ENCODE measurements at places on chromosomes 2 and 18.
A peak's percentile ranks its signal among the peaks of the same experiment; 100 is the strongest.

DNA sequence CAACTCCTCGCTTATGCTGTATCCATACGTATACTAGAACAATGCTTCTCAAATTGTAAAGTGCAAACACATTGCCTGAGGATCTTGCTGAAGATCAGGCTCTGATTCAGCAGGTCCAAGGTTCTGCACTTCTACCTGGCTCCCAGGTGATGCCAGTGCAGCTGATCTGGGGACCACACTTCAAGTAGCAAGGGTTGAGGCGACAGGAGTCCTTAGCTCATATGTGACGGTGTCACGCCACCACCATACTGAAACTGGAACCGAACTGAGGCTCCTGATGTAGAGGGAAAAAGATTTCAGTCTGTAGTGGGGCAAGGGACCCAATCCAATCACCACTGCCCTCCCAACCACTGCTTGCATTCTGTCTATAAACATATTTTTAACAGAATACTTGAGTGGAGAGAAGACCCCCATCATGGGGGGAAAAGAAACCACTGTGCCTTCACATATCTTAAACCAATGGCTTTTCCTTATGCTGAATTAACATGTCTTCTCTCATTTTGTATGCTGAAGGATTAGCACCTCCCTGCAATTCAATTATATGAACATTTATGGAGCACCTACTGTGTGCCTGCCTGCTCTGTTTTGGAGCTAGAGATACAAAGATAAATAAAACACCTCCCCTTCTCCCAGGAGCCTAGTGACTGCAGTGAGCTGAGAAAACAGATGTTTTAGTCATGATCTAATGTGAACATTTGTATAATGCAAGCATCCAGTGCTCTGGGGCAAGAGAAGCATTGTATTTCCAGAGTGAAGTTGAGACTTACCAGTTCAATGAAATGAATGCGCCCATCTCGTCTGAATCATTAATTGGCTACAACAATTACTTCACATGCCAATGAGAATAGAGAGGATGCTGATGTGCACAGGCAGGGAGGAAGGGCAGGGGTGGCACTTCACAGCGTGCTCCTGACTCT lies 6.6 kb upstream of the ASAP2 start:
- DNase-seq: no peak

DNA sequence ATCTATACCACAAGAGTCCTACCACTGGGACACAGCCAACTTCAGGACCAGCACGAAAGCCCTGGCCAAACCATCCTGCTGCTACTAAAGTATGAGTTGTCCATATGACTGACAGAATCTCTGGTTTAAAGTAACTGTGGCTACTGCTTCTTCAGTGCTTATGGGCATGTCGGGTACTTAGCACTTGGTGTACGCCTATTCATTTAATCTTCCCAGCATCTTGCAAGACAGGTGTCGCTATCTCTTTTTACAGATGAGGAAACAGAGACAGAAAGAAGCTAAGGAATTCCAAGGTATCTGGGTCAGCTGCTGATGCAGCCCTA lies 203.4 kb upstream of the ID2 start:
- DNase-seq: no peak

GRCh38 chr2:240930096-240930630 lies 24.0 kb downstream of the CROCC2 start:
- peak; percentile 42 for DNase-seq

- DNase-seq: no peak
Measured at GRCh38 chr2:183825710-183826109, 701.5 kb downstream of the NUP35 start.

GRCh38 chr18:5543773-5544389 lies at the start of gene EPB41L3:
EPB41L3 (minus strand) TSS chr18:5543997; CDS start chr18:5489183, 54,814 bp downstream.
- DNase-seq: no peak

GRCh38 chr2:196330645-196331044 lies 159.3 kb upstream of the STK17B start:
- DNase-seq: no peak

GRCh38 chr2:180196419-180196977 lies 189.4 kb upstream of the CWC22 start:
- no peak for DNase-seq

DNA sequence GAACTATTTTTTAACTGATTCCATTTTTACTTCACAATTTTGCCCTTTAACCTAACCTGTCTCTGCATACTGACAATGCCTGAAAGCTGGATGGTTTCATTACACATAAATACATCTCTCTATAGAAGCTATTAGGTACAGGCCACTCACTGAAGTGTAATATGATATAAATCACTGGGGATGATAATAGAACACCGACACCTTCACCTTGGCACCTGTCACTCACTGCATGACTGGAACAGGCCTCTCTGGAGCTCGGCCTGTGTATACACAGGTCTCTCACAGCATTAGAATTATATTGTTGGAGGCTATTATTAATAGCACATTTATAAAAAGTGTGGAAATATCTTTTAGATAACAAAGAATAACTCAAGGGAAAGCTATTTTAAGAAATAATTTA lies 138.2 kb downstream of the TMEM131 start:
- no peak for DNase-seq

All from right lobe of liver (tissue), 6 donors.